ENCODE measurements at places on chromosomes 4 and X. TPM values are rescaled to one million over a fixed set of nuclear protein-coding genes. Genes with fewer than 3 reads are reported as not detected.
A peak's percentile ranks its signal among the peaks of the same experiment; 100 is the strongest.

DNA sequence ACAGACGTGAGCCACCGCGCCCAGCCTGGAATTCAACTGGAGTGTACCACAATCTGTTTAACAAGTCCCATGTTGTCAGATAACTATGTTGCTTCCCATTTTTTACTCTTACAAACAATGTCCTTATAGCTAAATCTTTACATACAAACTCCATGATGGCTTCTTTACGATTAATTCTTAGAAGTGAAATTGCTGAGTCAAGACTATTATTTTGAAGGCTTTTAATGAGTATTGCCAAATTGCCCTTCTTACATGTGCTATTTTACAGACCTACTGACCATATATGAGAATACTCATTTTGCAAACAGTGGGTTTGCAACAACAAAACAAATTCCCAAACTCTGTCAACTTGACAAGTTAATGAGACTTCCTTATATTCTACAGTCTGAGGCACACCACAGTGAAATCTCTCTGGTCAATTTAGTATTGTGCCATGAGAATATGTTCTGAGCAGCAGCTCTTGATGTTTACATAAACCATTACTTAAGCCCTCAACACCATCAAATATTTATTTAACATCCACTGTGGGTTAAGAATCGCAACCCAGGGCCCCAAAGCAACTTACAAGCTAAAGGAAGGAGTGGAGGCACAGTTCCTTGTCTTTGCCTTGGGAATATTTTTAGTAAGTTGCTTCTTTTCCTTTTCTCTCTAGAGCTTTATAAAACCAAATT, 128.5 kb downstream of the SPRY1 start:
- H3K4me1 ChIP-seq, result peaks cover 5% of the 10 kb centered on the region
- DNase-seq, result no peak
- no peaks in the 10 kb centered on the region for H3K27me3 ChIP-seq
- no peak overlapping the region for H3K4me3 ChIP-seq
- H3K36me3 ChIP-seq, result no peaks in the 10 kb centered on the region
- no peak overlapping the region for H3K27ac ChIP-seq

The MPP1 gene
- 13.3 TPM for total RNA-seq

The EREG gene
- total RNA-seq, result not detected

GRCh38 chrX:47156611-47157520, 11.8 kb downstream of the RBM10 start:
- no peaks in the 10 kb centered on the region for H3K4me1 ChIP-seq
- no peak overlapping the region for H3K27ac ChIP-seq
- peaks cover 4% of the 10 kb centered on the region for H3K36me3 ChIP-seq

The PFKFB1 gene
- total RNA-seq, result 0.25 TPM

DNA sequence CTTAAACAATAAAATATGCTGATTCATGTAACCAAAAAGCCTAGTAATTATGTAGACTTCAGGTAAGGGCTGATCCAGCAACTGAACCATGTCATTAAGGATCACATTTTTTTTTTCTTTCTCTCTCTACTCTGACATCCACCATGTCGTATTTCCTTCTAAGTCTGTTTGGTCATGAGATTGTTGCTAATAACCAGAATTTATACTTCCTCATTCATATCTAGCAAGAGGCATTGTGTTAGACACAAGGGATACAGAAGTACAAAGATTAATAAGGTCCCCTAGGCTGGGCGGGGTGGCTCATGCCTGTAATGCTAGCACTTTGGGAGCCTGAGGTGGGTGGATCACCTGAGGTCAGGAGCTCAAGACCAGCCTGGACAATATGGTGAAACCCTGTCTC, 24.1 kb downstream of the PHEX start:
- H3K4me1 ChIP-seq, result peaks cover 16% of the 10 kb centered on the region
- H3K27ac ChIP-seq, result no peak overlapping the region
- H3K27me3 ChIP-seq, result no peaks in the 10 kb centered on the region
- no peak for DNase-seq

The MAGEB10 gene
- not detected for total RNA-seq

GRCh38 chr4:82371497-82371896, 2.3 kb downstream of the HNRNPD start:
- peak overlapping the region; percentile 100 for H3K27ac ChIP-seq
- no peaks in the 10 kb centered on the region for H3K27me3 ChIP-seq
- no peak for DNase-seq
- H3K36me3 ChIP-seq, result peaks cover 5% of the 10 kb centered on the region

The COL4A6 gene
- 4.5 TPM for total RNA-seq

Measured in chondrocyte (in vitro differentiated cells).